Activated CD4-positive, alpha-beta T cell treated with anti-CD3 and anti-CD28 coated beads, Interleukin-2, amount 50 U/mL, for 1 hour (primary cell): ENCODE measurements at places on chromosomes 12 and 14.

GRCh38 chr14:64815257-64815656, 64.5 kb downstream of the SPTB start:
- DNase-seq: no peak

- DNase-seq: no peak
These were observed 140.1 kb downstream of the ATP23 start for GRCh38 chr12:58081488-58081887.

- peak; percentile 60 for DNase-seq
These were observed 365 bp upstream of the CCDC88C start for GRCh38 chr14:91417983-91418386.

- no peak for DNase-seq
These were observed 90.9 kb downstream of the GALNT9 start for GRCh38 chr12:132238488-132238854.

DNA sequence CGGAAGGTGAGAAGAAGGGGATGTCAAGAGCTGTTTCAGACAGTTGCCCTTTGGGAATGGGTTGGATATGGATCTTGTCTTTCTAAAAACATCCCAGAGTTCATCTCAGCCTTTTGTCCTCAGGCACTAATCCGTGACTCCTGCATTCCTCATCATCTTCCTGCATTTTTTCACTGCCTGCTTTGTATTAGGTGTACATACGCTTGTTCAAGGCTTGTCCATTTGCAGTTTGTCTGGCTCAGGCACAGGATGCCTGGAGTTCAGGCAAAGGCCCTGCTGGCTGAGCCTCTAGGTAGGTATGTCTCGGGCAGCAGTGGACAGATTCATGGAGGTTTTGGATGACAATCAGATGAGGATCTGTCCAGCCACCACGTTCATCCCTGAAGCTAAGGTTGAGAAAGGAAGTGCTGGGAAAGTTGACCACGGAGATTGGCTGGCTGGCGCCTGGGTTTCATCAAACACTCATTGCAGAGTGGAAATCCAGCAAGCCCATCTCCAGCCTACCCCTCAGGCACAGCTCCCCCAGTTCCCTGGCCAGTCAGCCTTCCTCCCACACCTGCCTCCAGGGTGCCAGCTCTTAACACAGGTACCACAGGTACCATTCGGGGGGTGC, 12.4 kb upstream of the TMEM106C start:
- no peak for DNase-seq

DNA sequence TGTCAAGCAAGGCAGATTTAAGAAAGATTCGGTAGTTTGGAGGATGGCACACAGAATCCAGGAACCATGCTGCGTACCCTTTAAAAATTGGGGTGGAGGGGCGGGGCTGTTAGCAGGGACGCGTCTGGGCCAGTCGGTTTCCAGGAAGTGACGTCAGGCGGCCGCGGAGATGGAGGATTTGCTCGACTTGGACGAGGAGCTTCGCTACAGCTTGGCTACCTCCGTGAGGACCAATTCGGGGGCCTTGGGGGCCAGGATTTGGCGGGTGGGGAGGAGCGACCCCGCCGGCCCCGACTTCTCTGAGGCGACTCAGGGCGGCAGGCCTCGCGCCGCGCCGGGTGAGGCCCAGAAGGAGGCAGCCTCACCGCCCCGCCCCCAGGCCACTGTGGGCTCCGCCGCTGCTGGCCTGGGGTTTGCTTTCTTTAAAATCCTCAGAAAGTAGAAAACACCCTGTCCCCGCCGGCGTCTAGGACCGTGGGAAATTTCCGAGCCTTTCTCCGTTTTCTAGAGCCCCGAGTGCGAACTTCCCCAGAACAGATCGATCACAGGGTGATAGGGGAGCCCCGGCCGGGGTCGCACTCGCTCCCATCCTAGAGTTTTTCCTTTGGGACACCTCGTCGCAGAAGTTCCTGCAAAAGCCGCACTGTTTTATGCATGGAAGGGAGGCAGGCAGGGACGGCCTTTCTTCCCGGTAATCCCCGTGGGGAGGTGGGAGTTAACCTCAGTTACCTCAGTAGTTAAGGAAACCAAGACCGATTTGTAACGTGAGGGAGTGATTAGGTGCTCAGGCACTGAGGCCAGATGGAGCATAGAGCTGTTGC, at the start of gene IFT43:
Gene IFT43 (plus strand): TSS at position 146 of the 821 bp plus-strand sequence. CDS start 24 bp downstream, at position 170.
- peak; percentile 93 for DNase-seq

- DNase-seq: no peak
These were observed 667.6 kb upstream of the TBX3 start for GRCh38 chr12:115351514-115352077.
